Right atrium auricular region (tissue), 2 donors: ENCODE measurements at places on chromosomes 5 and 9. TPM values are rescaled to one million over a fixed set of nuclear protein-coding genes. Genes with fewer than 3 reads are reported as not detected.

Gene PCDHA11
- total RNA-seq, result 0.12 TPM

- no peak for DNase-seq
These were observed 3.6 kb downstream of the PSMB7 start for GRCh38 chr9:124411514-124412227.

GRCh38 chr5:73355108-73355507, 93.5 kb downstream of the FOXD1 start:
- no peak for DNase-seq

GRCh38 chr5:107806271-107806670, 135.5 kb upstream of the EFNA5 start:
- DNase-seq, result no peak

GRCh38 chr5:13865312-13865711, 79.2 kb downstream of the DNAH5 start:
- DNase-seq, result no peak

Gene B4GALT1
- total RNA-seq, result 57.6 TPM

DNA sequence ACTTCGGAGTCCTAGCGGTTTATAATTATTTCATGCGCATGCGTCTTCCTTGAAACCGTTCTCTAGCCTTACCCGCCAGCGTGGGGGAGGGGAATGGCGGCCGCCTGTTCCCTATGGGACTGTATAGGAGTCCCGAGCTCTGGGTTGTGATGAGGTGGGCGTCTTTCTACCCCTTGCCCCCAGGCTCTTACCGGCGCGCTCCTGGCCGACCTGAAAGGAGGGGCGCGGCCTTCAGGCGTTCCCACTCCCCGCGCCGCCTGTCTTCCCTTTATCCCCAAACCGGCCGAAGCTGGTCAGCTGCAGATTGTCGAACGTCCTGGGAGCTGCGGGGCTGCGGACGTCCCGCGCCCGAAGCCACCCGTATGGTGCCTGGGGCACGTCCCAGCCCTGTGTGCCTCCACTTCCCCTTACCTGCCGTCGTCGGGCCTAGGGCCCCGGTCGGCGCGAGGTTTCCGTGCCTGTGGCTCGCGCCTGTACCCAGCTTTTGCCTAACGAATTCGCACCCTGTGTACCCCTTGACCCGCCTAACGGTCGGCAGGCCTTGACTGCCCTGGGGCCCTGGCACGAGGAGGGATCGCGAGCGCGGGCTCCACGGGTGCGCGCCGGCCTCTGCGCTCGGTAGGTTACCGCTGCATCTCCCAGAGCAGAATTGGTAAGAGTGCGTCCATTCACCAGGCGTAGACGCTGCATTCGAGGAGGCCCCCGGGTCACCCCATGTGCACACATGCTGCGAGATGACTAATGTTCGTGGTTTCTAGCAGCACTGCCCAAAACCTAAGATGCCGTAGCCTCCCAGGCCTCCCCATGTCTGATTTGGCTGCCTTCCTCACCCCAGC, 653 bp upstream of the HNRNPH1 start:
- peak; percentile 70 for DNase-seq

DNA sequence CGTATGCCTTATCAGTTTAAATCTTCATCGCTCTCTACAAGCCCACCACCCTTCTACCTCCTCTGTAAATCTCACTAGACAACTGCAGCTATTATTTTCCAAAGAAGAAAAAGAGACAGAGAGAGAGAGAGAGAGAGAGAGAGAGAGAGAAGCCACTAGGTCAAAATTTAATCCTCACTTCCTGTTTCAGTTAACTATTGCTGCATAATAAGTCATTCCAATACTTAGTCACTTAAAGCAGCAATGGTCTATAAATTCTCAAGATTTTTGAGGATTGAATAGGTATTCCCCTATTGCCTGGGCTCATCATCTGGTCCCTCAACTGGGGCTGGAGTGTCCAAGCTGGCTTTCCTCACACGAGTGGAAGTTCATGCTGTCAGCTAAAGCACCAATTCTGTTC, 68.8 kb downstream of the ITGA1 start:
- no peak for DNase-seq

DNA sequence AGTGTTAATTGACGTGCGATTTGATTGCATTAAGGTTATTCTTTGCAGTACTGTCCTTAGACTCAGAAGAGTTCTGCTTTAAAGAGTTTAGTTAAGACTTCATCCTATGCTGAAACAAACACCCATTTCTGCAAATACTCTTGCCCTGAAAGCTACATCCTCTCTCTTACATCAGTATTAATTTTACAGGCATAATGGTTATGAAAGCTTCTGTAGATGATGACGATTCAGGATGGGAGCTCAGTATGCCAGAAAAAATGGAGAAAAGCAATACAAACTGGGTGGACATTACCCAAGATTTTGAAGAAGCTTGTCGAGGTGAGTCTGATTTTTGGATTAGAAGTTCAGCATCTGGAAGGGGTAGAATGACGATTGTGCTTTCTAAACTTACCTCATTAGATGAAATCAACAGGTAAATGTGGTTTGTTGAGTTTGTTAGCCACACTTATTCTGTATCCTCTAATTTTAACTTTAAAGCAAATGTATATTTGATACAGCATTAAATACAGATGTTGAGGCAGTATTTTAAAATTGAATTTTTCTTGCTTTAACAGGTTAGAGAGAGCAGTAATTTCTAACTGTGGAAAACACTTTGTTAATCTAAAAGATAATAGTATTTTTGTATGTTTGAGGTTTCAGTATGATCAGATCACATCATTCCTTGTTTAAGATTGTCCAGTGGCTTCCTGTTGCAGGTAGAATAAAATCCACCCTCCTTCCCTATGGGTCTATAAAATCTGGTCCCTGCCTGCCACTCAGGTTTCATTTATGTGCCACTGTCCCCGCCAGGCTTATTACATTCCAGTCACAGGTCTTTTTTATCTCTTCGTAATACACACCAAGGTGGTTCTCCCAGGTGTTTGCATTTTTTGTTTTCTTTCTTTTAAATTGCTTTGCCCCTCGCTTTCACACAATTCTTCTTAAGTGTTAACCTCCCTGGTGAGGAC, 1.3 kb downstream of the NAA35 start:
- no peak for DNase-seq

DNA sequence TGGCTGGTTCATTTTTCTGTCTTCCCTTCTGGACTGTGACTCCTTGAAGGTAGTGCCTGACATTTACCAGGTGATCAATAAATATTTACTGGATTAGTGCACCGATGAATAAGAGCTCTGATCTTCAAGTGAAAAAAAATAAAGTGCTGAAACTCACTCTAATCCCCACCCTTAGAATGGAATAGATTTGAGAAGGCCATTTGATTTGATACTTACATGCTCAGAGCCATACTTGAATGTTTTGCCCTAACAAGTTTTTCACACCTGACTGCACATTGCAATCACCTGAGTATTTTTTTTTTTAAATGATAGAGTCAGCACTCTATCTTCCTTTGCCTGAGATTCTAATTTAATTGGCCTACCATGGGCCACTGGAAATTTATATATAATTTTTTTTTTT, 105.7 kb downstream of the LRRC70 start:
- no peak for DNase-seq

GRCh38 chr5:50440651-50441492, at the start of gene EMB:
Gene EMB (minus strand): TSS chr5:50441288. CDS start chr5:50441151, 137 bp downstream.
- no peak for DNase-seq

Gene UTP15
- total RNA-seq, result 8.7 TPM

DNA sequence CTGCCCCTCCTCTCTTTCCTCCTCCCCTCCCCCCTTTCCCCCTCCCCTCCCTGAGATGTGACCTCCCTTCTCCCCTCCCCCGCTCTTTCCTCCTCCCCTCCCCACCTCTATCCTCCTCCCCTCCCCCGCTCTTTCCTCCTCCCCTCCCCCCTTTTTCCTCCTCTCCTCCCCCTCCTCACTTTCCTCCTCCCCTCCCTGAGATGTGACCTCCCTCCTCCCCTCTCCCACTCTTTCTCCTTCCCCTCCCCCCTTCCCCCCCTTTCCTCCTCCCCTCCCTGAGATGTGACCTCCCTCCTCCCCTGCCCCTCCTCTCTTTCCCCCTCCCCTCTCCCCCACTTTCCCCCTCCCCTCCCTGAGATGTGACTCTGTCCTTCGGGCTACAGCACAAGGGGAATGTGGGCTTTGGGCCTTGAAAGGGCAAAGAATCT, 169.8 kb downstream of the COL23A1 start:
- DNase-seq, result no peak

- DNase-seq, result no peak
These were observed 466.1 kb downstream of the TLR4 start for GRCh38 chr9:118170032-118170955.

DNA sequence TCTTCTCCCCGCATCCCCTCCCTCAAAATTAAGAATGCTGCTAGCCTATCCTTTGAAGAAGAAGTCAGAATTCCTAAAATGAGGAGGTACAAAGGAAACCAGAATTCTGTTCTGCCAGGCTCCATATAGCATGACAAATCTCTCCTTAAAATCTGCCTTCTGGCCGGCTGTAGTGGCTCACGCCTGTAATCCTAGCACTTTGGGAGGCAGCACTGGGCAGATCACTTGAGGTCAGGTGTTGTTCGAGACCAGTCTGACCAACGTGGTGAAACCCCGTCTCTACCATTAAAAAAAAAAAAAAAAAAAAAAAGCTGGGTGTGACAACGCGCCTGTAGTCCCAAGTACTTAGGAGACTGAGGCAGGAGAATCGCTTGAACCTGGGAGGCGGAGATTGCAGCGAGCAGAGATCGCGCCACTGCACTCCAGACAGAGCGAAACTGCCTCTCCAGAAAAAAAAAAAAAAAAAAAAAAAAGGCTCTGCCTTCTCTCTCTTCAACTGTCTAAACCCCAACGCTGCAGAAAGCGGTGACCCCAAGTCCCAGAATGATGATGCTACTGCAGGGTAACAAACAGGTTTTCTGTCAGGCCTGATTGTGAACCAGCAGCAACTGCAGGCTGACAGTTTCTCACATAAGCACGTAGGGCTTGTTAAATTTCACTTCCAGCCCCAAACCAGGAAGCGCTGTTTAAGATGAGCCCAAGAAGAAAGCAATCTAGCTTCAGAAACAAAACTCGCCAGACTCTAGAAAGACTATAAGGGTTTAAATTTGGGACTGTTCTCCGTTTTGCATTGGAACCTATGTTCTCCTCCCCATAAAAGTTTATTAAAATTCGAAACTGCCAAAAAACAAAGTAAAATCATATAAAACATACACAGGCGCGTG, 963 bp upstream of the CAST start:
- DNase-seq, result no peak

Gene AJM1
- 2.7 TPM for total RNA-seq
